ENCODE measurements at places on chromosomes 16 and 17. TPM values are rescaled to one million over a fixed set of nuclear protein-coding genes. Genes with fewer than 3 reads are reported as not detected.

Gene SLFN12L
- polyA plus RNA-seq = 0.69 TPM

Gene TBC1D10B
- 86.2 TPM for polyA plus RNA-seq

Gene MYLK3
- 18.4 TPM for polyA plus RNA-seq

Gene FAHD1
- 20.6 TPM for polyA plus RNA-seq

Gene WFIKKN2
- 6.8 TPM for polyA plus RNA-seq

Gene KIF18B
- polyA plus RNA-seq = 4.7 TPM

Gene PLXDC1
- polyA plus RNA-seq = 40.5 TPM

Gene NLGN2
- 8.4 TPM for polyA plus RNA-seq

Gene SOCS1
- 3.6 TPM for polyA plus RNA-seq

Measured in testis (tissue), 5 donors.